ENCODE measurements at places on chromosomes 6 and 20.

DNA sequence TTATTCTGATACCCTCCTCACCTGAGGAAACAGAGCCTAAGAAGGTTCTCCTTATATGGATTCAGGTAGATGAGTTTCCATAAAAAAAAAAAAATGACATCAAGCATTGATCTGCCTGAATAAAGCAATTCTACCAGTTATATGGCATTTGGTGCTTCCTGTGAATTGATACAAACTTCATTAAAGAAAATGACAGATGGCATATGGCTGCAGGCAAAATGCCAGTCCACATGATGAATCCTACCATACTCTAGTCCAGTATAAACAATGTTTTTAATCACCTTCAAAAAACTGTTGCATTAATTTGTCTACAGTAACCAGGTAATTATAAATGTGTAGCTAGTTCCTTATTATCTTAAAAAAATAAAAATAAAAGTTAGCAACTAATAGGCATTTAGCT, 559.2 kb upstream of the FLRT3 start:
- peak; percentile 11 for DNase-seq

DNA sequence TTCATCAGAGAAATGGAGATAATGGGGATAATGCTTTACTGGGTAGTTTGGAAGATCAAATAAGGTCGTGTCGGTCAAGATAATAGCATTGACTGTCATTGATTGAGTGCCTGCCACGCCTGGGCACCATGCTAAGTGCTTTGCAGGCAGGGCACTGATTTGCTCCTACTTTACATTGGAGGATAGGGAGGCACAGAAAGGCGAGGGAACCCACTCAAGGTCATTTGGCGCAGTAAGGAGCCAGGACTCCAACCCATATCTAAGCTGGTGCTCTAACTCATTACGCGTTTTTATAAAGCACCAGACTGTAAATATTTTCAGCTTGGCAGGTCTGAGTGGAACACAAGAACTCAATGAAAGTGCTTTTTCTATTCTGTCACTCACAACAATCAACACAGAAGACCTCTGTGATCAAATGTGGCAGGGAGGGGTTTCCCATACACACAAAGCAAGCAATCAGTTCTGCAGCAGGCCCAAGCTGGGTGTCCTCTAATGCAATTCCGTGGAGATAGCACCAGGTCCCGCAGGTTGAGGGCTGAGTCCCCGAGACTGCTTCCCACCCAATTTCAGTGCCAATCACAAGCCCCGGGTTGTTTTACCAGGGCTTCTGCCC, 373.6 kb downstream of the CDH26 start:
- DNase-seq = no peak

GRCh38 chr20:40477805-40478204, 211.2 kb downstream of the MAFB start:
- DNase-seq = no peak

- no peak for DNase-seq
These were observed 711.1 kb upstream of the EPHA7 start for GRCh38 chr6:94130478-94130877.

- peak; percentile 81 for DNase-seq
These were observed 52.2 kb upstream of the BTN3A2 start for GRCh38 chr6:26312501-26313397.

GRCh38 chr20:15818651-15819071, 754.6 kb downstream of the KIF16B start:
- DNase-seq = no peak

DNA sequence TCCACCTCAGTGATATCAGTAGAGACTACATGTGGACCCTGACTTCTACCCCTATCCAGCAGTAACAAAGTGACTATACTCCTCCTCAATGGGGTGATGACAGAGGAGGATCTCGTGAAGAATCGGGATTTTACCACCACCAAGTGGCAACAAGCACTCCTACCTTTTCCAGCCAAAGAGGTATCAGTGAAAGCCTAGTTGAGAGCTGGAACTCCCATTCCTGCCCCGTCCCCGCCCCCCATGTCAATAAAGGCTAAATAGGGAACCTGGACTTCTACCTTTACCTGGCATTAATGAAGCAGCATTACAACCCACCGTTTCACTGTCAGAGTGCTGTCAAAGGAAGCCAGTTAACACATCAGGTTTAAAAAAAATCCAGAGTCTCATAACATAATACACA, 45.3 kb downstream of the RNF24 start:
- DNase-seq = no peak

DNA sequence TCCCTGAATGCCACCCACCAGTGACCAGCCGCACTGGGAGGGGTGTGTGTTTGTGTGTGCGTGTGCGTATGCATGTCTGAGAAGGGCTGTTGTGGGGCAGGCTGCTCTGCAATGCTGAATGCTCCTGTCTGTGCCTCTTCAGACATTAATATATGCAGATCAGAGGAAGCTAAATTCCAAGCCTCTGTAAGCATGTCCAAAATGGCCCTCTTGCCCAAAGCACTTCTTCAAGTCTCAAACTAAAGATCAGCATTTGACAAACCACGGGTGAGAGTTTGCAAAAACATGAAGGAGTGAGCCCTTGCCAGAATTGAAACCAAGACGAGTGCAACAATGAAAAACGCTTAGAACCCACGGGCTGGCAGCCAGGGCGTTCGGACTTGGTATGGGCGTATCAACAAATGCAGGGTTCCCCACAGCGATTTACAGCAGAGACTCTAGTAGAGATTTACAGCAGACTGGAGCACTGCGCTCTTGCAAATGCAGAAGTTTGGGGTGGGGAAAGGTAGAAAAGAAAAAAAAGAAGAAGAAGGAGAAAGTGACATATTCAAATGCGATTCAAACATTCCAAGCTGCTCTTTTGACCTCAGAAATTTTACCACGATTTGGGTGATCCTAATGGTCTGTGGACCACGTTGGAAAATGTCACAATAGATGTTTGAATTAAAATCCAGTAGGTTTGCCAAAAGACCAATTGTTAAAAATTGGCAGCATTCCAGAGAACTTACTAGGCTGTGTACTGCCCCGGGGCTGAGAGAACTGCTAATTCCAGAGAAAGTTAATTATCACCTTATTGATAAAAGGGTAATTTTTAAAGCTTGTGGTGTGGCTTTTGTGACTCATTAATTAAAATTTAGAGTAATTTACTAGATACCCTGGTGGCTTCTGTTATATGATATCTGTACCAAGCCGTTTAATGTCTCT, 3.5 kb downstream of the SCML4 start:
- peak; percentile 81 for DNase-seq

DNA sequence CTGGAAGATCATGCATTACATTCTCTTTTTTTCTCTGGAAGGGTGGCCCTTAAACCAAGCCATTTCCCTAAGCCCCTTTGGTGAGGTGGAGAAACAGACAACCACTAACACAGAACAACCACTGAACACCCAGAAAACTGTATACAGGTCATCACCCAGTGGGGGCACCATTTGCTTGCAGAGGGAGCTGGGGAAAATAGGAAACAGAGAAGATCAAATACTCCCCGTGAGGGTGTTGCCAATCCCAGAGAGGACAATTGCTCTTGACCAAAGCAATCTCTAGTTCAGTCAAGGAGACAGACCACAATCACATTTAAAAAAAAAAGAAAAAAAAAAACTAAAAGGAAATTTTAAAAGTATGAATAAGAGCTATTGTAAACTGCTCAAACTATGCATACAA, 865 bp upstream of the DAAM2 start:
- no peak for DNase-seq

DNA sequence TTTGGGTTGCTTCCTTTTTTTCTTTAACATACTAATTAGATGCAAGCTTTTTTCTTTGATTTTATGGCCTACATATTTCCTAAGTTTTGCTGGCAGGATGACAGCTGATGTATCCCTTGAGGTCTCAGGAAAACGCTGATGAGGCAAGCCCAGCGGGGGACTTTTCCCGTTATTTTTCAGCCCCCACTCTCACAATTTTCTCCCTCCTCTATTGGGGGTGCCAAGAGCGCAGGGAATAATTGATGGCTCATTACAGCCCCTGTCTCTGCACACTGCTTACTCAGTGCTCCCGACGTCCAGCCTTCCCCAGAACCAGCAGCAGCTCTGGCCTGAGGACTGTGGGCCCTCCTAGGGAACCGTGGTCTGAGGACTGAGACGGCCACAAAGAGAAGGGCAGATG, 38.6 kb upstream of the VSTM2L start:
- DNase-seq = no peak

DNA sequence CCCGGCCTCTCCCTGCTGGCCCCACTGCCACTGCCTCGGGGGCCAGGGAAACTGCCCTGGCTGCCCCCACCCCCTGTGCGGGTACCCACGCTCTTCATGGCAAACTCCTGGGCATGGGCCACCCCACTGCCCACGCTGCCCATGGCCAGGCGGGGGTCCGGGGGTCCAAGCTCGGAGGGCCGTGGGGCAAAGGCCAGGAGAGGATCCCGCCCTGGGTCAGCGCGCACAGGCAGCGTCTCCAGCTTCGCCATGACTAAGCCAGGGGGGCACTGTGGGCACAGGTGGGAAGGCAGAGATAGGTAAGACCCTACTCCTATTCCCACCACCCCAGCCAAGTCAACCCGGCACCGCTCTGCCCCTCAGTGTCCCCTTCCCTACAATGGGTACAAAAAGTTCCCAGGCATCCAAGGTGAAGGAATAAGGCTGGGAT, 6.4 kb downstream of the LZTS3 start:
- no peak for DNase-seq

DNA sequence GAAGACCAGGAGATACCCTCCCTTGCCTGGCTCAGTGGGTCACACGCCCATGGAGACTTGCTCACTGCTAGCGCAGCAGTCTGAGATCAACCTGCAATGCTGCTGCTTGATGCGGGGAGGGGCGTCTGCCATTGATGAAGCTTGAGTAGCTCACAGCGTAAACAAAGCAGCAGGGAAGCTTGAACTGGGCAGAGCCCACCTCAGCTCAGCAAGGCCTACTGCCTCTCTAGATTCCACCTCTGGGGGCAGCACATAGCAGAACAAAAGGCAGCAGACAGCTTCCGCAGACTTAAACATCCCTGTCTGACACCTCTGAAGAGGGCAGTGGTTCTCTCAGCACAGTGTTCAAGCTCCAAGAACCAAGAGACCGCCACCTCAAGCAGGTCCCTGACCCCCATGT, 271.3 kb downstream of the ESR1 start:
- no peak for DNase-seq

- DNase-seq = no peak
These were observed 659.0 kb downstream of the UTRN start for GRCh38 chr6:144944106-144944505.

GRCh38 chr6:88808381-88808780, 155.0 kb downstream of the RNGTT start:
- DNase-seq = no peak

DNA sequence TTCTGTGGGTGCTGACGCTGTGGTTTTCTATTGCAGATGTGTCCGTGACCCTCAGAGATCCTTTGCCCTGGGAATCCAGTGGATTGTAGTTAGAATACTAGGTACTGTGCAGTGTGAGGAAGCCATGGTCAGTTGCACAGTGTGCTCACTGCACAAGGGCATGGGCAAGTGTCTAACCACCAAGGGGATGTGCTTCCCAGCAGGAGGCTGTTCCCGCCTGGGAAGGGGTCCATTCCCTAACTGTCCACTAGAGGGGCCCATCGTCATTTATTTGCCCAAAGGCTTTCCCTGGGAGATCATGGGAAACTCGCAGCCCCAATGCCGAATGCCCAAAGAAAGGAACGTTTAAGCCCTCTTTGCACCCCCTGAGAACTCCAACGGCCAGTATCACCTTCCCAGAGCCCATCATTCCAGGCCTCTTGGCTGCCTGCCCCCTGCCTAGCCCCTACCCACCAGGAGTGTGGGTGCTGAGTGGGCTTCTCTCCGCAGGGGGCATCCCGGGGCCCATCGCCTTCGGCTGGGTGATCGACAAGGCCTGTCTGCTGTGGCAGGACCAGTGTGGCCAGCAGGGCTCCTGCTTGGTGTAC, 26.2 kb downstream of the SLCO4A1 start:
- peak; percentile 35 for DNase-seq

- DNase-seq = no peak
These were observed 119.2 kb upstream of the TAB2 start for GRCh38 chr6:149198265-149198664.

DNA sequence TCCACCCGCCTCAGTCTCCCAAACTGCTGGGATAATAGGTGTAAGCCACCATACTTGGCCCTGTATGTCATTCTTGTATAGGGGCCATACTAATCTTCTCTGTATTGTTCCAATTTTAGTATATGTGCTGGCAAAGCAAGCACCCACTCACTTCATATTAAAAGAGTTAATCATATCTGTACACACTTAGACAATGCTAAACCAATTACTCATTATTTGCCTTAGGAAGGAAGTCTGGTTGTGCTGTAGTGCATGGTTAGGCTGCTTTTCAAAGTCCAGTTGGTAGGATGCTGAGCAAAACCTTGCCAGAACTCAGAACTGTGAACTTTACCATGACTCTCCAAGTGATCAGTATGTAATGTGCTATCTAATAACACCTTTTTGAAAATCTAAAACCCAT, 88.6 kb downstream of the LIN28B start:
- DNase-seq = no peak

GRCh38 chr6:34236131-34236442, 586 bp upstream of the HMGA1 start:
- DNase-seq = no peak

- no peak for DNase-seq
These were observed at the start of gene THEMIS for GRCh38 chr6:127900935-127901334. TSS of gene THEMIS (minus strand) at chr6:127901058. CDS start at chr6:127900932, 126 bp downstream.

- no peak for DNase-seq
These were observed 11.9 kb upstream of the KIAA1755 start for GRCh38 chr20:38272398-38272797.

GRCh38 chr6:8934318-8934717, 499.0 kb upstream of the SLC35B3 start:
- no peak for DNase-seq

- no peak for DNase-seq
These were observed 14.1 kb upstream of the HCK start for GRCh38 chr20:32037929-32038328.

GRCh38 chr20:58981628-58982364, 740 bp downstream of the NELFCD start:
- DNase-seq = no peak

- no peak for DNase-seq
These were observed 47.7 kb downstream of the BANF2 start for GRCh38 chr20:17747431-17747846.

- no peak for DNase-seq
These were observed 407.8 kb downstream of the CBLN4 start for GRCh38 chr20:55597526-55597925.

- no peak for DNase-seq
These were observed 178.6 kb downstream of the UNC5CL start for GRCh38 chr6:40860443-40860842.

DNA sequence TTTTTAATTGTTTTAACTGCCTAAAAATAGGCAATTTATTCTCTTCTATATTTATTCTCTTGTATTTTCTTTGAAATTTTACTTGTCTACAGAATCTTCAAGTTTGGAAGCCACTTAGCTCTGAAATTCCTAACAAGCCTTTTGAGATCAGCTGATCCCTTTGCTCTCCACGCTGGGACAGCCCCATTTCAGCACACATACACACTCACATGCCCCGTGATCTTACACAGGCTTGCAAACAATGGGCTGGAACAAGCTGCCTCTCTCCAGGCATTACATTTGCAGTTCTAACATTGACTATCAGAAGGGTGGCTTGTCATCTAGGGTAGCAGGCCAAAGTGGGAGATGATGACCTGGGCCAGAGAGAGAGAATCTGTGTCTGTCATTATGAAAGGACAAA, 62.1 kb upstream of the RAB32 start:
- DNase-seq = no peak

GRCh38 chr20:62696989-62697388, 11.6 kb upstream of the NTSR1 start:
- no peak for DNase-seq

GRCh38 chr20:47360297-47361056, 4.0 kb upstream of the ZMYND8 start:
- DNase-seq = peak; percentile 97

- no peak for DNase-seq
These were observed 241.8 kb upstream of the FOXQ1 start for GRCh38 chr6:1070085-1070521.

Data from NCI-H1105 (cell line).